Naive thymus-derived CD4-positive, alpha-beta T cell (primary cell): ENCODE measurements at places on chromosomes 7 and 10. TPM values are rescaled to one million over a fixed set of nuclear protein-coding genes. Genes with fewer than 3 reads are reported as not detected.

Gene ELN
- total RNA-seq, result 0.11 TPM

Gene PDE6C
- total RNA-seq, result not detected

DNA sequence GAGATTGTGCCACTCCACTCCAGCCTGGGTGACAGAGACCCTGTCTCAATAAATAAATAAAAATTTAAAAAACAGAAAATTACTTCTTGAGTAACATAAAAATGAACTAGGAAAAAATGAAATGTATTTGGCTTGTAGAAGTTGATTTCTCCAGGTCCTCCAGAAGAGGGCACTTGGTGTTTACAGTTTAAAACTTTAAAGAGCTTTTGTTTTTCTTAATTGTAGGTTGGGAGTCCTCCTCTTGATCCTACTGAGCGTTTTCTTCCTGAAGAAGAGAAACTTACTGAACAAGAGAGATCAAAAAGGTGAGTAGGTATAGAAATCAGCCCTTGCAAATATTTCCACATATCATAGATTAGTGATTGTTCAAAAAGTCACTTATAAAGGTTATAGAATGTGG lies 16.2 kb downstream of the KIFBP start:
- peak; percentile 60 for DNase-seq

DNA sequence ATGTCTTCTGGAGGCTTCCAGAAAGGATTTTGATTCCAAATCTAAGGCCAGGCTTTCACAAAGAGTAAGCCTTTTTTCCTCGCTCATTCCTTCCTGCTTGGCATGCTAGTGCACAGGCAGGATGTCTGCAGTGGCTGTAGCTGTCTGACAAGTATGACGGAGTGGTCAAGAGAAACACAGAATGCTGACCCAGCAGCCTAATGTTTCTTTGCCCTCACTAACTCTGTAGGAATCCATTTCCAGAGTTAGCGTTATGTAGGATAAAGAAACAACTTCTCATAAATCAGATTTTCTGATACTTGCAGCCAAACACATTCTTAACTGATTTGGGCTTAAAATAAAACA lies 190.8 kb upstream of the AGK start:
- no peak for DNase-seq

Gene COL28A1
- total RNA-seq, result 0.24 TPM

Gene CLRN3
- not detected for total RNA-seq

Gene NPC1L1
- 0.32 TPM for total RNA-seq

Gene MNX1
- not detected in 2 replicates for total RNA-seq

GRCh38 chr10:65911151-65911835 lies 1014.5 kb upstream of the LRRTM3 start:
- DNase-seq, result no peak

Gene TSPAN33
- 1.8 and 2.1 TPM in 2 replicates for total RNA-seq
